Activated CD4-positive, CD25-positive, alpha-beta regulatory T cell treated with anti-CD3 and anti-CD28 coated beads, Interleukin-2, amount 50 U/mL, for 16 hours (primary cell): ENCODE measurements at places on chromosomes 13 and 19.

DNA sequence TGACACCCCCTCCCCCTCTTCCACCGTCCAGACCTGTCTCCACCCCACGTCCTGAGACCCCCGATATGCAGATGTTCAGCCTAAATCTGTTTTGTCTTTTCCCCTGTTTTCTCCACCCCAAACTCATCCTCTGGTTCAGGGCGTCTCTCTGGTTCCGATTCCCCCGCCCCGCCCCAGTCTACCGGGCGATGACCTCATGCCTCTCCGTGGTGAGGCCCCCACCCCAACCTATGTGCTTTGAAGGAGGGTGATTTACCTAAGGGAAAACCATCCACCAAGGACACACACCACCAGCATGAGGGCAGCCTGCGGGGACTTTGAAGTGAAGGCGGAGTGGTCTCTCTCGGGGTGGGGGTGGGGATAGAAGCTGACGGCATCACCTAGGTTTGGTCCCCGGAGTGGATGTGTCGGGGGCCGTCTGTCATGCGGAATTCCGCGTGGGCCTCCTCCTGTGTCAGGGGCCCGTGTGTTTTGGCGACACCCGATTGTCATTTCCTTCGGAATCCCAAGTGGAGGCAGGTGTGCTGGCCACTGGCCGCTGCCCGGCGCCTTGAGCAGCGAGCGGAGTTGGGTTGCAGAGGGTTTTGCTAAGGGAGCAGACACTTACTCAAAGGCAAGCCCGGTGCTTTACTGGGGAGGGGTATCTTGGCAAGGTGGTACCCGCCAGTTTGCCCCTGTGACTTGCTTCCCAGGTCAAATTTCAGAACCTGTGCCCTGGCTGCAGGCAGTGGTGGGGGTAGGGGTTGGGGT is 1.4 kb downstream of the FZR1 start:
- DNase-seq: no peak

- DNase-seq: no peak
Measured at GRCh38 chr13:93430381-93430780, 203.8 kb downstream of the GPC6 start.

GRCh38 chr13:34458756-34459715 is 483.0 kb upstream of the NBEA start:
- no peak for DNase-seq

GRCh38 chr13:80945328-80945727 is 604.4 kb upstream of the SPRY2 start:
- DNase-seq: no peak

- DNase-seq: no peak
Measured at GRCh38 chr13:73054712-73055111, 4.1 kb upstream of the KLF5 start.

DNA sequence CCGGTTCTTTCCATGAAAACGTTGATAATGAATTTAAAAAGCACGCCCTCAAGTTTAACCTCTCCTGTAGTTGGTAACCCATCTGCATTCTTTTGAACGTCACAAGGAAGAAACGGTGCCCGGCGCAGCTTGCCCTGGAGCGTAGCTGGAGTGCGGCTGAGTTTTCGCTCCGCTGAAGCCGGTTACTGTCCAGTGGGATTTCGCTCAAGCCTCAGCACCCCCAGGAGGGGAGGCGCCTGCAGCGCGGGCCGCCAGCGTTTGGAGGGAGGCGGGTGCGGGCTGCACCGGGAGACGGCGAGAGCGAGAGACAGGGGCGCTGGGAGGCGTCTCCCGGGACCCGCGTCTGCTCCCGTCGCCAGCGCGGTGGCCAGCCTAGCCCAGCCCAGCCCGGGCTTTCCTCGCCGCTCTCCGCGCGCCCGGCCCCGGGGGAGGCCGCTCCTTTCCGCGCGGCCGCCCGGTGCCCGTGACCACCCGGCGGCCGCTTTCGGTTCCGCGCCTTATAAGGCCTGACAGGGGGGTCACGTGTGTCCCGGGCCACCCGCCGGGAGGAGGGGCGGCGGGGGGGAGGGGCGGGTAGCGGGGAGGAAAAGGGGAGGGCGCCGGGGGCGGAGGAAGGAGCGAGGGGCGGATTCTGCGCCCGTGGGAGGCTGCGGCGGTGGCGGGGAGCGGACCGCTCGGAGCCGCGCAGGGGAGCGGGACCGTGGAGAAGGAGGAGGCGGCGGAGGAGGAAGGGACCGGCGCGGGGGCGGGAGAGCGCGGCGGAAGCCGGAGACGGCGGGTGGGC is 8.3 kb upstream of the DGKH start:
- peak; percentile 72 for DNase-seq

- no peak for DNase-seq
Measured at GRCh38 chr13:38685974-38686576, 802 bp upstream of the FREM2 start.

GRCh38 chr19:7899751-7900378 is 3.8 kb upstream of the MAP2K7 start:
- DNase-seq: no peak

GRCh38 chr19:23882493-23882892 is 32.2 kb upstream of the ZNF726 start:
- no peak for DNase-seq

DNA sequence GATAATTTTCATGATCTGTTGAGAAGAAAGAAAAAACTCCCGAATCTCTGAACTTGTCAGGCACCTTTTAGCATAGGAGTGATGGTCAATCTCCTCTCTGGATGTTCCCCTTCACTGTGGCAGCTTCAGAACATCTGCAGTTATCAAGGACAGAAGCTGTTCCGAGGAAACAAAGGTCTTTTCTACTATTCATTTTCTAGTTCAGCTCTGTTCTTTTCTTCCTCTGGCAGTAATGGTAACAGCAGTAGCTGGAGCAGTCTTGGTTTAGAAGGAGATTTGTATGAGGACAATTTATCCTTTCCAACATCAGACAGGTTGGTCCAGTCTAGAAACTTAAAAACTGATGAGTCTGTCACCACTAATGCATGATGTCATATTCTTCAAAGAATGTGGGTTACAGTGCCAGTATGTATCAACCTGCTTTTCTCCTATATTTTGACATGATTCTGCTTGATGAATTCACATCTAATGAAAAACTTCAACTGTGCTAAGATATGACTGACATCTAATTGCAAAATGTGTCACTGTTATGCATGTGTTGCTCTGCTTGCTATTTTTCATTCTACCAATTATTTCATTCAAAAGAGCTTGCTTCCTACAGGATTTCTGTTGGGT is 41.0 kb downstream of the AKAP11 start:
- no peak for DNase-seq

GRCh38 chr19:16882146-16882545 is 6.7 kb upstream of the F2RL3 start:
- DNase-seq: no peak

DNA sequence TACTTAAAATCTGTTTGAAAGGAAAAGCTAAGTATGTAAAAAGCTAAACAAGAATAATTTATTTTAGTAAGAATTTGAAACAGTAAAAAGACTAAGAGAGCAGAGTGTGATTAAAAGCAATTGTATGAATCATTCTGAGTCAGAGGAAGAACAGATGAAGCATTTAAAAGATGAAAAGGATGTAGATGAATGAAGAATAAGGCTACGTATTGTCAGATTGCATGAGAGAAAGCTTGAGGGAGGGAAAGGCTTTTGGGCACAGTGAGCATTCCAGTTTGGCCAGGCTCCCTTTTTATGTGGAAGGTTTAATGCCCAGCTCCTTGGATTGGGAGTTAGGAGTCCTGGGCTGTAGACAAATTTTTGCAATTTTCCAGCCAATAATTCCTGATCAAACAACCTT is 117.7 kb downstream of the FREM2 start:
- no peak for DNase-seq

- no peak for DNase-seq
Measured at GRCh38 chr13:22592515-22592914, 588.3 kb upstream of the SGCG start.

DNA sequence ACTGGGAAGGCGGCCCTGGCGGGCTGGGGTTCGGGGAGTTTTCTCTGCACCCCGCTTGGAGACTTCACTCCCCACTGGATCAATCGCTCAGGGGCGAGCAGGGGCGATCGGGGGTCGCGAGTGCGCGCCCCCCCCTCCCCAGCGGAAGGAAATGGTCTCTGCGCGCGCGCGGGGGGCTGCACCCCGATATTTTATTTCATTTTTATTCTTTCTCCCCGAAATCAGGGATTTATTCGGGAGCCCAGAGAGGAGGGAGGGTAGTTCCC is 421 bp downstream of the ARID3A start:
- no peak for DNase-seq

GRCh38 chr19:944663-945241 is 18.9 kb downstream of the ARID3A start:
- no peak for DNase-seq

DNA sequence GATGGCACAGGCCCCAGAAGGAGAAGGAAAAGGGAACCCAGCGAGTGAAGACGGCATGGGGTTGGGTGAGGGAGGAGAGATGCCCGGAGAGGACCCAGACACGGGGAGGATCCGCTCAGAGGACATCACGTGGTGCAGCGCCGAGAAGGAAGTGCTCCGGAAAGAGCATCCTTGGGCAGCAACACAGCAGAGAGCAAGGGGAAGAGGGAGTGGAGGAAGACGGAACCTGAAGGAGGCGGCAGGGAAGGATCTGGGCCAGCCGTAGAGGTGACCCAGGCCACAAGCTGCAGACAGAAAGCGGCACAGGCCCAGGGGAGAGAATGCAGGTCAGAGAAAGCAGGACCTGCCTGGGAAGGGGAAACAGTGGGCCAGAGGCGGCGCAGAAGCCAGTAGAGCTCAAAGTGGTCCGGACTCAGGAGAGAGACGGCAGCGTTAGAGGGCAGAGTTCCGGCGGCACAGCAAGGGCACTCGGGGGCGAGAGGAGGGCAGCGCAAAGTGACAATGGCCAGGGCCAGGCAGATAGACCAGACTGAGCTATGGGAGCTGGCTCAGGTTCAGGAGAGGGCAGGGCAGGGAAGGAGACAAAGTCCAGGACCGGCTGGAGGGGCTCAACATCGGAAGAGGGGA is 1.1 kb downstream of the PPP1R12C start:
- DNase-seq: no peak

DNA sequence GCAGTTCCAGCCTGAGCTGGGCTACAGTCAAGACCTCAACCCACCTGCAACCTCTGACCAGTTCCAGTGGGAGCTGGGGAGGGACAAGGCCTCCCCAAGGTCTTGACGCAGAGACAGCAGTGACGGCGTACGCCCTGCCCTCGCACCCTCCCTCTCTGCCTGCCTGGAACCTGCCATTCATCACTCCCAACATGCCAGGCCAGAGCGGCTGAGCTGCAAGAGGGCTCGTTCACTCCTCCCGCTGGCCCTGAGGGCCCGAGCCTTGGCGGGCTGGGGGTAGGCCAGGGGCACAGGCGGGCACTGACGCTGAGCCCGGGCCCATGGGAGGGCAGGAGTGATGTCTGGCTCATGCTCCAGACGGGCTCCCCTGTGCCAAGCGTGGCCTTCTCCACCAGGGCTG is 8.2 kb downstream of the NDUFA11 start:
- DNase-seq: no peak

DNA sequence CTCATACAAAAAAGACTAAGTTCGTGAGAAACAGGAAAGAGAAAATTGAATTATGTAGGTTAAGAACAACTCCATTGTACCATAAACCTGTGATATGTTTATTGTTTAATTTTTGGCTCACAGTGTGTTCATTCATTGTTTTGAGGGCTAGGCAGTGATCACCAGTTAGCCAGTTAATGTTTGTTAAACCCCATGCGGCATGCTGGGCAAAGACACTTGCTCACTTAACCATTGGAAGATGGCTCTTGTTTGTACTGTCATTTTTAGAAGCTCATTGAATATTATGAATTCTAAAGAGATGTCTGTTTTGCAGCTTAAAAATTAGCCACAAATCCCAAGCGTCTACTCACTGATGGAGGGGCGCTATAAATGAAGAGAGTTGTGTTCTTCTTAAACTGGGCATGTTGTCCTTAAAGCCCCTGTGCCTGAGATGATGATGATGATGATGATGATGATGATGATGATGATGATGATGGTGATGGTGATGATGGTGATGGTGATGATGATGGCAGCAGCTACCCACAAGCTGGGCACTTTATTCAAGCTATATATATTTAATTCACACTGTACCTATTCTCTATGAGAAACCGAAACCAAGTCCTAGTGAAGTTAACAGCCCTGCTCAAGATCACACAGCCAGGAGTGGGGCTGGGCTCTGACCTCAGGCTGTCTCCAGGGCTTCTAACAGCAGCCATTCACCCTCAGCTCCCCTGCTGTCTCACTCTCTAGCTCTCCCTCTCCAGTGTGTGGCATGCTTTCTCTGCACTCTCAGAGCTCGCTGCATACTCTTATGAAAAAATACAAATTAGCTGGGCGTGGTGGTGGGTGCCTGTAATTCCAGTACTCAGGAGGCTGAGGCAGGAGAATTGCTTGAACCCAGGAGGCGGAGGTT is 169.1 kb downstream of the SHISA2 start:
- DNase-seq: no peak

DNA sequence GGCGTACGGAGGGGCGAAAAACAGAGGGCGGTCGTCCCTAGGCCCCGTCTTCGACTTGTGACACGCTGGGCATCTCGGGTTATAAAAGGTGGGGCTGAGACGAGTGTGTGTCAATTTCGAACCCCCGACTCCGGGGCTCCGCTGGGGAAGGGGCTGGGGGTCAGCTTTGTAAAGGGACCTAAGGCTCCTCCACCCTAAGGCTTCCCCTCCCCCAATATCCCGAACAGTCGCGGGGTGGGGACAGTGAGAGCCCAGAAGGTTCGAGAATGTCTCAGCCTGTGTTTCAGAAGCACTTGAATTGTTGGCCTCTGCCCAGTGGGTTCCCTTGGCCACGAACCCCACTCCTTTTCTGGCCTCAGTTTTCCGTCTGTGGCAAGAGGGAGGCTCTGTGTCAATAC is 450 bp downstream of the SELENOW start:
- no peak for DNase-seq

- DNase-seq: no peak
Measured at GRCh38 chr13:43661161-43661830, 125.5 kb downstream of the ENOX1 start.

DNA sequence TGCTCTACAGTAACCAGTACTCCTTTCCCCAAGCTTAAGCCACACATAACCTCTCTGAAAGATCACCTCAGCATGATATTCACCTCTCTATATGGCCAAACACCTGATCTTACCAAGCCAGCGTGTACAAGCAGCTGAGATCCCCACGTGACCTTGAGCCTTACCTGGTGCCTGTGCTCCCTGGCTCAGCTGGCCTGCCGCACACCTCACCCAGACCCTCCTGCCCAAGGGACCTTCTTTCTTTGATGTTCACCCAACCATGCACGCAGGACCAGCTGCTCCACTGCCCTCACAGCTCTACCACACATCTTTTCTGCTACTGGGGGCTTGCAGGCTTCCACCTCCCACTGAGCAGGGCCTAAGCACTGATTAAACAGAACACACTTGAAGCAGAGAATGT is 9.0 kb downstream of the DHRS12 start:
- DNase-seq: no peak

- no peak for DNase-seq
Measured at GRCh38 chr13:40181203-40181845, 485.1 kb downstream of the FOXO1 start.

DNA sequence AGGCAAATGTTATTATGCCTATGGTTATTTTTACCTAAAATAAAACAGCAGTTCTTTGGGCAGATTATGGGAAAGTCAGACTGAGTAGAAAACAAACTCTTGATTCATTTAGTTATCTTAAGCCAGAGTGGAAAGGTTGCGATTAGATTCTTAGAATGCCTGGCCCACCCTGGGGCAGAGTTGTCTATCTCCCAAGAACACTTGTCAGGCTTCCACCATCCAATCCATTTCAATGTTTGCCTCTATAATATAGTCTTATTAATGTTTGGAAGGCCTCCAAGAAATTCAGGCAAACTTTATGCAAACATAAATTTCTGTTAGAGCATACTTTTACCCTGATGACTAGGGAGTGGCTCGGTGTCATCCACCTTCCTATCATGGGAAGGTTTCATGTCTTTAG is 207.0 kb downstream of the SLITRK6 start:
- DNase-seq: no peak
